ENCODE measurements at places on chromosomes 5 and 9.

DNA sequence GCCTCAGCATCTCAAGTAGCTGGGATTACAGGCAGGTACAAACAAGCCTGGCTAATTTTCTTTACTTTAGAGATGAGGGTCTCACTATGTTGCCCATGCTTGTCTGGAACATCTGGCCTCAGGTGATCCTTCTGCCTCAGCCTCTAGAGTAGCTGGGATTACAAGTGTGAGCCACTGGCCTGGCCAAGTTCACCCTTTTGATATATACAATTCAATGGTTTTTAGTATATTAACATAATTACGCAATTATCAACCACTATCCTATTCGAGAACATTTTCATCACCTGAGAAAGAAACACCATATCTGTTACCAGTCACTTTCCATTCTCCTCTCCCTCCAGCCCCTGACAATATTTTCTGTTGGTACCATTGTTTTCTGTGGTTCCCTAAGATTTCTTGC, 3.7 kb upstream of the CDC23 start:
- peaks cover 15% of the 10 kb centered on the region for H3K4me1 ChIP-seq
- H3K27ac ChIP-seq, result no peak overlapping the region
- H3K4me3 ChIP-seq, result no peak overlapping the region
- H3K36me3 ChIP-seq, result peaks cover 9% of the 10 kb centered on the region
- no peak for DNase-seq

- DNase-seq, result no peak
- H3K27ac ChIP-seq, result peak overlapping the region; percentile 72
- H3K4me1 ChIP-seq, result peaks cover 53% of the 10 kb centered on the region
- H3K4me3 ChIP-seq, result peak overlapping the region; percentile 11
These were observed 146.6 kb downstream of the RAPGEF6 start for GRCh38 chr5:131488463-131488862.

DNA sequence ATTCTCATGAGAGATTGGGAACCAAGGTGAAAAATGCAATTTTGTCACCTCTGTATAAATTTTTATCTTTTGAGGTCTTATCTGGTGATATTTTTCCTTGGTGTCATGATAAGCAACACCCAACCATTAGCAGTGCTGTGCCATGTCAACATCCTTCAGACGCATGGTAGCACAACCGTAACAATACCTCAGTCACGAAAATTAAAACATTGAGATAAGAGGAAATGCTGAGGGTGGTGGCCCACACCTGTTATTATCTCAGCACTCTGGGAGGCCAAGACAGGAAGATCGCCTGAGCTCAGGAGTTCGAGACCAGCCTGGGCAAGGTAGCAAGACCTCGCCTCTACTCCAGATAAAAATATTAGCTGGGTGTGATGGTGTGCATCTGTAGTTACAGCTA, 32.7 kb downstream of the SLC46A2 start:
- H3K4me1 ChIP-seq, result no peaks in the 10 kb centered on the region
- H3K4me3 ChIP-seq, result no peak overlapping the region
- H3K27me3 ChIP-seq, result no peaks in the 10 kb centered on the region
- H3K27ac ChIP-seq, result no peak overlapping the region
- no peak for DNase-seq

DNA sequence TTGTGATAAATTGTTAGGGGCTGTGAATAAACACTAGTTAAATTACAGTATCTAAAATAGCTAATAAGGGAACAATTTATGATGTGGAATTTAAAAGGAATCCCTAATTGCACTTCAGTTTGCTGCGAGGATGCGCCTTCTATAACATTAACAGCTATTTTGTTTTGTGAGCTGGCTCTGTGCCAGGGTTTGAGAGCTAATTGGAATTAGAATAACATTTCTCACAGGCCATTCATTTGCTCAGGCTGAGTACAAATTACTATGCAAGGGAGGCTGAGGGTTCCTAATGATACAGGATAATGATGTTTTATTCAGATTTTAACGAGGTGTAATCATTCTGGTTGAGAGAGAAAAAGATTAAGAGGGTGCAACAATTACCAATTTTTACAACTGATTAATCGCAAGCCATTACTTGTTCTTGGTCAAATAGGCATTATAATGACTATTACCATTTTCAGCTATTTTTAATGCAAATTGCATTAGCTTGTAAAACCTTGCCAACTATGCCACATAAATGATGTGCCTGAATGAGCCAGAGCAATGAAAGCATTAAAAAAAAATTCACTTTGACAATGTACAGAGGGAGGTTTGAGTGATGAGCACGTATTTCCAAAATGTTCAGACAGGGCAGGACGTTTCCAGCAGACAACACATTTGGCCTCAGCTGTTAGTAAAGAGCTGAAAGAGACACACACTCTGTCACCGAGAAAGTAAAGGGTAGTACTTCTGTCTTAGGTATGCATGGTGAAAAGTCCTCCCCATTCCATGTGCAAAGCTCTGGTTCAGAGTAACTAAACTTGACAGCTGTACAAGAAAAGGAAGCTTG, 576.5 kb downstream of the TLE1 start:
- peaks cover 7% of the 10 kb centered on the region for H3K4me1 ChIP-seq
- H3K27ac ChIP-seq, result no peak overlapping the region
- DNase-seq, result no peak
- peaks cover 3% of the 10 kb centered on the region for H3K27me3 ChIP-seq
- H3K36me3 ChIP-seq, result no peaks in the 10 kb centered on the region

DNA sequence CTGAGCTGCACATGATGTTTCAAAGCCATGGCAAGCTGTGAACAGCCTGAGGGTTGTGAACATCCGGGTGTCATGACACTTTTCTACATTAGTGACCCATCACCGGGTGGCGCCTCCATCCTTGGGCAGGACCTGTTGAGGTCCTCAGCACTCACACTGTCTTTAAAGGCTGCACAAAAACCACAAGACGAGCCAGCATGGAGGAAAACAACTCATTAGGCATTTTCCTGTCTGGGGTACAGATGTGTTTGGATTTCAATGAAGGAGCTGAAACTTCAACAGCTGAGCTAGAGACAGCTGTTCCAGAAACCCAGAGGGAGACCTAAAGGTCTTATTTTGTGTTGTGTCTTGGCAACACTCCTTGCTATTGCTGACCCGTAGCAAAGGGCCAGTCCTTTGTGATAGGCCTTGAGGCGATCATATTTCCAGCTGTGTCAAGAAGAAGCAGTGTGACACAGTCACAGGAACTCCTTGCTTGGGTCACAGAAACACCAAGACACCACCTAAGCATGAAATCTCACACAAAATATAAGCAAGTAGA, 151.8 kb upstream of the VLDLR start:
- no peak overlapping the region for H3K4me3 ChIP-seq
- H3K36me3 ChIP-seq, result no peaks in the 10 kb centered on the region
- no peak overlapping the region for H3K27ac ChIP-seq
- H3K27me3 ChIP-seq, result peaks cover 27% of the 10 kb centered on the region
- no peak for DNase-seq
- H3K4me1 ChIP-seq, result no peaks in the 10 kb centered on the region
